NCI-H1694 treated with DMSO at 0.1 percent for 48 hours (cell line): ENCODE measurements at places on chromosomes 1 and 21.
A peak's percentile ranks its signal among the peaks of the same experiment; 100 is the strongest.

DNA sequence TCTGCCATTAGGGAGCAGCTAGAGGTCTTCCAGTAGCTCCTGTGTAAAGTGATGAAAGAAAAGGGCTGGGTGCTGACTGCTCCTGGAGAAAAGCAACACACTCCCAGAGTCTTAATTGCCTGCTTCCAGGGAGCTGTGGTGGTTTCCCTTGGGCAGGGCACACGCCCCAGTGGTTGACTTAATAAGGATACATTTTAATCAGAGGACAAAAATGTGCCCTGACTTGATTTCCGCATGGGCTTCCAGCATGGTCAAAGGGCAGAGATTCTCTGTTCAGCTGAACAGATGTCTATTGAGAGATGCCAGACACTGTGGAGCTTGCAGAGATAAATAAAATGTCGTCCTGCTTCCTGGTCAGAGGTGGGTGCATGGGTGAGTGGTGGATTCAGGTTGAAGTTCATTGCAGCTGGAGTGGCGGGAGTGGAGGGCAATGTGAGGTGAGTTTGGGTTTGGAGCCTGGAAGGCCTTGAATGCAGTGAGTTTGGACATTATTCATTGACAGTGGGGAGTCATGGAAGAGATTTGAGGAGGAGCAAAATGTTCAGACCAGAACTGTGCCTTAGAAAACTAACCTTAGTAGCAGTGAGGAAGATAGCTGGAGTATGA lies 16.0 kb downstream of the QSOX1 start:
- DNase-seq: no peak

GRCh38 chr1:10865518-10866320 lies 69.3 kb upstream of the CASZ1 start:
- DNase-seq: no peak

DNA sequence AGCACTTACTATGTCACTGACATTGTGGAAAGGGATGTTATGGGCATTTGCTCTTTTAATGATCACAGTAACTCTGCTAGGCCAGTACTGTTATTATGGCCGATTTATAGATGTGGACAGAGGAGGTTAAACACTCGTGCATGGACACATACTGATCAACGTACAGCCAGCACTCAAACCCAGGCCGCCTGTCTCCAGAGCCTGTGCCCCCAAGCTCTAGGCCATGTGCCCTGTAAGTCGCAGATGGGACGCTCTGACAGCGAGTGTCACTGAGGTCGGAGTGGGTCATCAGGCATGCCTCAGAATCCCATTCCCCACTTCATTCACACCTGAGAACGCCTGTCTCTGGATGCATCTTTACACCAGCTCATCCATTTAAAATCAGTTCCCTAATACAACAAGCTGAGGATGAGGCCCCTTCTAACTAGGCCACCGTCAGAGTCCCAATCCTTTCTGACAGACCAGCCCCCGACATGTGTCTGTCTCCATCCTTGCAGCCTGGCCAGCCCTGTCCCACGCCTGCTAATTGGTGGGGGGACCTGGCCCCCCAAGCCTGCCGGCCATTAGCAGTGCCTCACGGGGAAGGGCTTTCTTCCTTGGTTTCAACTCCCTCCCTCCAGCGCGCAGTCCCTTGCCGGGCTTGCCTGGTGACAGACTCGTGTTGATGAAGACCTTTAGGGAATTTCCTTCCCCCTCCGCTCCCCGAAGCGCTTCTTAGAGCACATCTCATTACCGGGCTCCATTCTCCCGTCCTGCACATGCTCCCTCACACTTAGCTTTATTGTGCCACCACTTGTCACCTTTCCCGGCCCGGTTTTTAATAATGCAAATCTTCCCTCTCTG lies 436.8 kb downstream of the KIF26B start:
- no peak for DNase-seq

DNA sequence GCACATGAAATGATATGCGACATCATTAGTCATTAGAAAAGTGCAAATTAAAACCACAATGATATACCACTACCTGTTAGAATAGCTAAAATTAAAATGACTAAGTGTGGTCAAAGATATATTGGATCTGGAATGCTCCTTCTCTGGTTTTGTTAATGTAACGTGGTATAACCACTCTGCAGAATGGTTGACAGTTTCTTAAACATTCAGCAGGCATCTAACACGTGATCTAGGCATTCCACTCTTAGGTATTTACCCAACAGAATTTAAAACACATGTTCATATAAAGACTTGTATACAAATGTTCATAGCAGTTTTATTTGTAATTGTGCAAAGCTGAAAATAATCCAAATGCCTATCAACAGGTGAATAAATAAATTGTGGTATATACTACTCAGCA lies 165.0 kb upstream of the PLXNA2 start:
- DNase-seq: no peak

DNA sequence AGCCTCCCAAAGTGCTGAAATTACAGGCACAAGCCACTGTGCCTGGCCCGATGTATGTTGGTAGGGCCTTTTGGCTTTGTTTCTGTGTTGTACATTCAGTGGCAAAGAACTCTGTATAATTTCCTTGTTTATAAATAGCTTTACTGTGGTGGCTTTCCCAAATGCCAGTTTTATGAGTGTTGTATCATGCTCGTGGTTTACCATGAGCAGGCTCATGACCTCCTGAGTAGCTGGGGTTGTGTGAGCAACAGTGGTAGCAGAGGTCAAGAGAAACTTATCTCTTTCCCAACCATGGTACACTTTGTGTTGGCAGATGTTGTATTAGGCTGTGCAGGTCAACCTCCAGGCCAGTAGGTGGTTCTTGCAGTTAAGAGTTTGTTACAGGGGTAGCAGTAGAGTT lies 420.4 kb upstream of the BEND5 start:
- DNase-seq: no peak

DNA sequence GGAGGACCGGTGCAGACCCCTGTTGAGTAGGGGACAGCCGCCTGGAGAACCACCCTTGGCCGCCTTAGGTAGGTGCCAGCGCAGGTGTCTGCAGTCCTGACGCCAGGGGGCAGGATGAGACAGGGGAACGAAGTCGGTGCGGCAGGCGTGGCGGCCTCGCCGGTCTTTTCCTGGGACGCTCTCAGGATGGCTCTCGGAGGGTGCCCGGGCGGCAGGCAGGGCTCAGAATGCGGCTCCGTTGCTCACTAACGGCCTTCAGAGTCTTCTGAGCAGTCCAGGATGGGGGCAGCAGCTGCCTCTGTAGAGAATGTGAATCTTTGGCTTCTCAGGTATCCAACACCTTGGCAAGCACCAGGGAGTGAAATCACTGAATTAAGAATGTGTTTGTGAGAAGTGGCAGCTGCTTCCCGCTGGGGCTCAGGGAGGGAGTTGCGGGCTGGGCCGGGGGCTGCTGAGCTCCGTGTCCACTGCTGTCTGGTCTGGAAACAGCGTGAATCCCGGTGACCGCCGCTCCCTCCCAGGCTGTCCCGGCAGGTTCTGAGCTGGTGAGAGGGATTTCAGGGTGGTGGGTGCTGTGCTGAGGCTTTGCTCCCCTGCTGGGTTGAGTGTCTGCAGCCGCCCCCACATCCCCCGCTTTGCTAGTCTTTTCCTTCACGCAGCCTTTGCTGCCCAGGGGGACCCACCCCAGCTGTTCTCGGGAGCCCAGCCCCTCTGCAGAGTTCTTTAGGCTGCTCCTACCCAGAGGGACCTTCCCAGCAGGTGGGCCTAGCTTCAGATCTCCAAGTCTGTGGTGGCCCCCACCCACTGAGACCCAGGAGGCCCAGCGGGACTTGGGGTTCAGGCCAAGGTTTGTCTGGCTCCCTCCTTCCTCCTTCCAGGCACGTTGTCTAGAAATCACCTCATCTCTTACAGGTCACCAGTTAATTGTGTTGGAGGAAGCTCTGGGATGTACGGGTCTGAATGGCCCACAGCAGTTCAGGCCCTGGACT lies 11.1 kb upstream of the C1orf174 start:
- peak; percentile 76 for DNase-seq

GRCh38 chr21:44955141-44955797 lies 15.4 kb downstream of the SLX9 start:
- DNase-seq: no peak

DNA sequence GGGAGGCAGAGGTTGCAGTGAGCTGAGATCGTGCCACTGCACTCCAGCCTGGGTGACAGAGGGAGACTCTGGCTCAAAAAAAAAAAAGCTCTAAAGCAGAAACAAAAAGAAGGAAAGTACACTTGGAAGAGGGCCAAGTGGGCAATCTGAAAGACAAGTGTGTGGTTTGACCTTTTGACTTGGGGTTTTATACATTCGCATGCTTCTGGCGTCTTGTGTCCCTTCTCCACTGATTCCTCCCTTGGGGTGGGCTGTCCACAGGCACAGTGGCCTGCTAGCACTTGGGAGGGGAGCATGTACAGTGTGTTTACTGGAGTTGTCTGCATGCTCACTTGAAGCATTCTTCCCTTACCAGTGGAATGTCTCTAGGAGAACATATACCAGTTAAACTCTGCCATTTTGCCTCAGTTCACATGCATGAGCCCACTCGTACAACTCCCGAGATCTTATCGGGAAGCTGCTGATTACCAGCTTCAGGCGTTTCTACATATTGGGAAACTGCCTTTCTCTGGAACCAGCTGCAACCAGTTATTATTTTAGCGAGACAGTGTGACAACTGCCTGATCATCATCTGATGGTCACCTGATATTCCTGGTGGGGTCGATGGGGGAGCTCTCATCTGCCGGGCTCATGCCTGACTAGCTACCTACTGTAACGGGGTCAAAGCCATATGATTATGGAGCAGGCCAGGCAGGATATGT lies 113.5 kb upstream of the ZNF678 start:
- no peak for DNase-seq

DNA sequence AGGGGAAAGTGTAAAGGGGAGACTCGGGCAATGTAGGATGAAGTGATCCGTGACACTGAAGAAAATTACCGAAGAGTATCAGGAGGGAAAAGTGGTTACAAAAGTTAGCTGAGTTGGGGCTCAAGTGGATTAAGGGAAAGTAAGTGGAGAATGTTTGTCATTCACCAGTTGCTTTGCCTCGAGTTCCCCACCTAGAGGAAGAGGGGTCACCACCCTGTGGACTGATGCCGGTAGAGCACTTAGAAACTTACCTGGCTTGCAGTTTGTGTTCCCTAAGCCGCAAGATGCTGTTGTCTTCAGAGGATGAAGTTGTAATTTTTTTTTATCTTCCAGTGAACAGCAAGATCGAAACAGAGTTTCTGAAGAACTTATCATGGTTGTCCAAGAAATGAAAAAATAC lies 1.0 kb downstream of the PER3 start:
- DNase-seq: no peak

DNA sequence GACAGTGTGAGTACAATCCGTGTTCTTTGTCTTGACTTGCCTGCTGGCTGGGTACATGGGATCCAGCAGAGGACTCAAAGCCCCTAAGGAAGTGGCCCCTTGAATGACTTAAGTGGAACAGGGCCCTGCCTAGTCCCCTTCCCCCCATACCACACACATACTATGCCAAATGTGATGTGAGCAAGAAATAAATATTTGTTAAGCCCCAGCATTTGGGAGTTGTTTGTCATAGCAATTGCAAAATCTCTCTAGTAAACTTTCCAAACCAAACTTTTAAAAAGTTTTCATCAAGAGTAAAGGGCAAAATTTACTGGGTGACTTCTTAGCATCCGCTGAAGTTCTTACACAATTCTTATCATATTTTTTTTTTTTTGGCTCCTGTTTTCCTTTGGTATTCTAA lies 32.5 kb upstream of the CACHD1 start:
- DNase-seq: no peak

- DNase-seq: no peak
Measured at GRCh38 chr21:45763074-45763473, 119.5 kb downstream of the PCBP3 start.

- peak; percentile 7 for DNase-seq
Measured at GRCh38 chr1:101506541-101507164, 269.8 kb downstream of the S1PR1 start.

GRCh38 chr1:90486996-90487395 lies 230.1 kb downstream of the BARHL2 start:
- DNase-seq: no peak

DNA sequence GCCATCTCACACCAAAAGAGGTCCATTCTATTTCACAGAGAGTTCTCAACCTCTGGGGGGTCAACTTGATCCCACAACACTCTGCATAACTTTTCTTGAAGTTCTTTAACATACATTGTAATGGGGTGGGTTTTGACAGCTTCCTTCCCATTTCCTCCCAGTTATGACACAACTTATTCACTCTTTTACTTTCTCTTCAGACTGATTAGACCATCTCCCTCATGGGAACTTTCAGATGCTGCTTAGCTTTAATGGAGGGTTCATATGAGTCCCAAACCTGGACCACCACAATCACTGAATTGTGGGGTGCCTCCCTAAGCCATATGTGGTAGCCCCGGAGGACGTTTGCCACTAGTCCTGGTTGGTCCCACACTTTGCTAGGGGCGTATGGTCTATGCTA lies 28.3 kb upstream of the KCNJ15 start:
- no peak for DNase-seq

- DNase-seq: no peak
Measured at GRCh38 chr1:15900662-15901279, 53.3 kb downstream of the SPEN start.

DNA sequence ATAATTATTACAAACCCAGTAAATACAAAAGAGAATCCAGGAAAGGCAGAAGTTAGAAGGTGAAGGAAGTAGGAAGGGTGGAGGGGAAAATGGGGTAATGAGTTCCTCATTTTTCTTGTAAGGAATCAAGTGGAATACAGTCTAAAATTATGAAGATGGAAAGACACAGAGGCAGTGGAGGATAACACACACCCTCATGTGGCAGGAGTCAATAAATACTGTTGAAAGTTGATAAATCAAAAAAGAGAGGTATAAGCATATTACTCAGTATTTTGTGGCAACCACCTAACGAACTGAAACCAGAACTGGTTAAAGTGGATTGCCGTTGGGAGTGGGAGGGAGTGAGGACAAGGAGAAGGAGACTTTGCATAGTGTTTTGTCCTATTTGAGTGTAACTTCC lies 78.6 kb upstream of the SLC44A3 start:
- DNase-seq: no peak

DNA sequence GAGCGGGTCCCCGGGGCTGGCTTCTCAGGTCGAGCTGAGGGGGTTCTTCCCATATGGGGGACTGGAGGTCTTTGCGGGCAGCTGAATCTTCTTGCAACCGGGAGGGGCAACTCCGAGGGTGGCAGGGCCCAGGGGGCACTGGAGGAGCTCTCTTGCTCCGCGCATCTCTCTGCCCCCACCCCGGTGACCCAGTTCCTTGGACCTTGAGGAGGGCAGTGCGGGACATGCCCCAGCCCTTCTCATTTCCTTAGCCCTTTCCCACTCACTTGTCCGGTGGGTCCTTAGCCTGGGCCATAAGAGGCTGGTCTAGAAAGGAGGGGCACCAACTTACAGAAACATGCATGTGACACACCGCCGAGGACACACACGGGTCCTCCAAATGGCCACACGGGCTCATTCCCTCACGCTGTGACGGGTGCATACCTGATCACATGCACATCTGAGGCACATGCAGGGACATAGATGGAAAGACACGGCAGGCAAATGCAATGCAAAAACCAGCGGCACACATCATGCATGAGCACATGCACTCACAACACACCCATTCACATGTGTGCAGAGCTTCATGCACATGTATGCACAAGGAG lies 630 bp downstream of the HPCA start:
- no peak for DNase-seq

DNA sequence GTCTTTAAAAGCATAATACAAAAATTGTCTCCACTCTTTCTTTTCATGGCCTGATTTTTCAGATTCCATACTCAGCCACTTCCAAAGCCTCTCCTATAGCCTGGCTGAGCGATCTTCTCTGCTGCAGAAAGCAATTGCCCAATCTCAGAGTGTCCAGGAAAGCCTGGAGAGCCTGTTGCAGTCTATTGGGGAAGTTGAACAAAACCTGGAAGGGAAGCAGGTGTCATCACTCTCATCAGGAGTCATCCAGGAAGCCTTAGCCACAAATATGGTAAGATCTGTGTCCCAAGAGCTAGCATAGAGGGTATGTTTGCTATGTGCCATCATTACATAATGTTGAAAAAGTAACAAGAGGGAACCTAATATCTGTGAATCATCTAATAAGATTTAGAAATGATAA lies 130.7 kb upstream of the BMP8A start:
- DNase-seq: no peak
